ENCODE measurements at places on chromosomes 1 and 21.
A peak's percentile ranks its signal among the peaks of the same experiment; 100 is the strongest.

DNA sequence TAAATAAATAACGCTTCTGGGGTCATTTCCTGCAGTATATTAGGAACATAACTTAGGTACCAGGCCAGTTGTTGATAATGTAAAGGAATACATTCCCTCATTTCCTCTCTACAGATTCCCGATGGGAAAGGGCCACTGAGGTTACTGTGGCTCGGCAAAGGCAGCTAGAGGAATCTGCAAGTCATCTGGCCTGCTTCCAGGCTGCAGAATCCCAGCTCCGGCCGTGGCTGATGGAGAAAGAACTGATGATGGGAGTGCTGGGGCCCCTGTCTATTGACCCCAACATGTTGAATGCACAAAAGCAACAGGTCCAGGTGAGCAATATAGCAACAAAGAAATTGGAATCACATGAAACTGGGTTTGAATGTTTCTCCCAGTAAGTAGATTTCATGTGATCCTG is 109.6 kb upstream of the BMP8A start:
- DNase-seq = no peak

GRCh38 chr1:245365095-245366020 is 210.6 kb downstream of the KIF26B start:
- DNase-seq = no peak

- no peak for DNase-seq
These were observed 35.7 kb upstream of the RCC1 start for GRCh38 chr1:28470146-28470545.

DNA sequence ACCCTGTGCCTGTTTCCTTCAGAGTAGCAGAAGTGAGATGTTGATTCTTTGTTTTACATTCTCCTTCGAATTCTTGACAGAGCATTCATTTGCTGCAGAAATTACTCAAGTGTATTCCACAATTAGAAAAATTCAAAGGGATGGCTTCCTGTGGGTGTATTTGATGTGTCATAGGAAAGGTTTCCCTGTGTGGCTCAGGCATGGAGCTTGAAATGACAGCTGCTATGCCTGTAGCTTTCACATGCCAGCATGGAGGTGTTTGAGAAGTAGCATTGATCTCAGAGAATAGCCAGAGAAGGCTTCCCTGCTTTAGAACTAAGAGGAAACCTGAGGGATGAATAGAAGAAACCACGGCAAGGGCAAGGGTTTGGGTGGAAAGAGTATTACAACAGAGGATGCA is 317.2 kb upstream of the DEPDC1 start:
- DNase-seq = no peak

- DNase-seq = no peak
These were observed 34.5 kb downstream of the MAN1C1 start for GRCh38 chr1:25651036-25651640.

GRCh38 chr1:50700621-50701020 is 259.4 kb downstream of the FAF1 start:
- DNase-seq = no peak

GRCh38 chr1:66251546-66251945 is 282.4 kb upstream of the SGIP1 start:
- DNase-seq = peak; percentile 73

DNA sequence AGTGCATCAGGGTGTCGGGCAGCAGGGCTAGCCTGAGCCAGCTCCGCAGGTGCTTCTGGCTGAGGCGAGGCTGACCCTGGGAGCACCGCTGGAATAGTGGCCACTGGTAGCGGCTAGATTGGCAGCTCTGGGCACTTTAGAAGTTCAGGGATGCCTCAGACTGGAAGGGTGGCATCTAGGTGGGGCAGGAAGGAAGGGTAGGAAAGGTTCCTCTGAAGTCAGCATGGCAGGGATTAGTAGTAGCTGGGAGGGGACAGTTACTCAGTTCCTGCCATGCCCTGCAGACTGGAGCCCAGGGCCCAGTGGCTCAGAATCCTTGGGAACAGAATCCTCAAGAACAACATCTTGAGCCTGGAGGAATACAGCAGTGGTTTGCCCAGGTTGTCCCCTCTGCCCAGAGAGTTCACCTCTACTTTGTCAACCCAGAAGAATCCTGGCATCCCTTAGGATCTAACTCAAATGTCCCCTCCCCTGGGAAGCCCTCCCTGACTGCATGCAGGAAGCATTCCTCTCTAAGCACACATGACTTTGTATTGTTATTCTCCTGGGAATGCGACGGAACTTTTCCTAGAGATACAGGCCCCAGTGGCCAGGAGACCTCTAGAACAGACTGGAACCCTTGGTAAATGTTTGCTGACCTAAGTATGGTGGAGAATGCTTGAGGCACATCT is 39.5 kb upstream of the BCAR3 start:
- no peak for DNase-seq

- DNase-seq = no peak
These were observed 4.9 kb downstream of the SPTA1 start for GRCh38 chr1:158681606-158682005.

- DNase-seq = no peak
These were observed 78.7 kb downstream of the PRRX1 start for GRCh38 chr1:170742600-170742999.

- DNase-seq = peak; percentile 67
These were observed 3.0 kb downstream of the FCAMR start for GRCh38 chr1:206967096-206967849.

GRCh38 chr1:39841429-39841828 is 41.9 kb downstream of the TRIT1 start:
- DNase-seq = no peak

DNA sequence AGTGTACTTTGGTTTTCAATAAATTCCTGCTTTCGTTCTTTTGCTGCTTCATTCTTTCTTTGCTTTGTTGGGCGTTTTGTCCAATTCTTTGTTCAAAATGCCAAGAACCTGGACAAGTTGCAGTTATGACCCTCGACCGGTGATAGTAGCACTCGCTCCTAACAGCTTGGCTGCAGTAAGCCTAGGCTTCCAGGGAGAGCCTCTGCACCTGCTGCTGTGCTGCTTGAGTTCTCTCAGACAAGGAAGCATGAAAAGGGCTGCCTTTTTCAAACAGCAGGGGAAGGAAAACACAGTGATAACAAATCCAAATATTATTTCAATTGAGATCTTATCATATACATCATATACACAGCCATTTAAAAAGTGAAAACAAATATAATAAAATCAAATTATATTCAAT is 12.8 kb upstream of the RIPK4 start:
- DNase-seq = no peak

DNA sequence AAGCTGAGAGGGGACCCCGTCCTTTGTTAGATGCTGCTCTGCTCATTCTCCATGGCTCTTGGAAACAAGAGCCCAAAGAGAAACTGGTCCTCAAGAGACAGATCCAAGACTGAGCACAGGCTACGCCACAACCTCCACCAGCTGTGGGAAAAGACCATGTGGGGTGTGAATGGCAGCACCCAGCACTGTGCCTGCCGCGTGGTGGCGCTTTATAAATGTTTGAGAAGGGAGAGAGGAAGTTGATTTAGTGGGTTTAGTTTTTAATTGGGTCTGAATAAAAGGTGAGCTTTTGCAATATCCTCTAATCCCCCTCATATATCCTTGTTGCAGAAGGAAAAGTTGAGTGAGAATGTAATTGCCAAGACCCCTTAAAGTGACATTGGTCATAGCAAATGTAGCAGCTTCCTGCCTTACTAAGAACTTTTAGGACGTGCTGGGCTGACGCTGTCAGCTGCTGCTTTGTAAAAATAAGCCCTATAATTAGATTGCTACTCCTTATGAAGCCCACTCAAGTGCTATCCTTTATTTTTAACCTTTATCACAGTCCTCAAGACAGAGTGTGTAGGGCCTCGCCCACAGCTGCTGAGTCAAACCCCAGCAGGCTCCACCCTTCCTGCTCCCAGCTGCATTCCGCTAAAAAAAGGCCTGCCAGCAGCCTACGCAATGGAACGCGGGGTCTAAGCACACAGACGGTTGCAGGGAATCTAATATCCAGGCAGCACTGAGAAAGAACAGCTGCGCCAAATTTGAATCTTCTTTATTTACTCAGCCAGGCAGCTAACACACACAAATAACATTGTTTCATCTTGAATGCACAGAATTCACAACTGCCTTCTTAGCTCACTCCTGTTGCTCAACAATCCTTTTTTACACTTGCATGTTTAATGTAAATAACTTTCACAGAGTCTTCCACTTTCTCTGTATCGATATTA is 47.4 kb upstream of the PRDX6 start:
- DNase-seq = peak; percentile 88

- no peak for DNase-seq
These were observed 37.1 kb upstream of the SOD1 start for GRCh38 chr21:31622397-31622796.

GRCh38 chr1:100539836-100540536 is 2.0 kb downstream of the GPR88 start:
- no peak for DNase-seq
